ENCODE measurements at places on chromosomes 2 and 18. TPM values are rescaled to one million over a fixed set of nuclear protein-coding genes. Genes with fewer than 3 reads are reported as not detected.

Gene CXCR4
- total RNA-seq, result 3.7 TPM

Gene RAMP1
- total RNA-seq, result 14.3 TPM

Gene RAB27B
- total RNA-seq, result 0.93 TPM

Gene COLEC12
- total RNA-seq, result 8.1 TPM

Gene C1GALT1C1L
- total RNA-seq, result 3.1 TPM

Gene MYL1
- not detected for total RNA-seq

Gene DAW1
- total RNA-seq, result 25.2 TPM

All from testis (tissue), 5 donors.